ENCODE measurements at places on chromosomes 6 and 20.

GRCh38 chr6:39706819-39707335, 18.3 kb downstream of the KIF6 start:
- ATAC-seq, result no peak

DNA sequence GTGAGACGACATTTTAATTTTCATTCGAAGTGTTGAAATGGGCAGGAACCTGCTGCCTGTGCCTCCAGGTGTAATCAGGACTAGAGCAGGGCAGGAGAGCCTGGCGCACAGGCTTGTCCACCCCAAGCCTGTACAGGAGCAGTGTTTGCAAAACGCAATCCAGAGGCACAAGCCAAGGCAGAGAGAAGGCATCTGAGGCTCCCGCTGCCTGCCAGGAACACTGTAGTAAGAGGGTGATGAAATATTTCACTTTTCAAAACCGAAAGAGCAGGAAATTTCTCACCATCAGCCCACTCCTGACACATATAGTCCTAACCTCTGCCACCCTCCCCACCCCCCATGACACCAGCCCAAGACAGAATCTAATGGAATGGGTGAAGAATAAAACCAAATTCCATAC, 132.5 kb downstream of the RTN4IP1 start:
- ATAC-seq, result no peak

DNA sequence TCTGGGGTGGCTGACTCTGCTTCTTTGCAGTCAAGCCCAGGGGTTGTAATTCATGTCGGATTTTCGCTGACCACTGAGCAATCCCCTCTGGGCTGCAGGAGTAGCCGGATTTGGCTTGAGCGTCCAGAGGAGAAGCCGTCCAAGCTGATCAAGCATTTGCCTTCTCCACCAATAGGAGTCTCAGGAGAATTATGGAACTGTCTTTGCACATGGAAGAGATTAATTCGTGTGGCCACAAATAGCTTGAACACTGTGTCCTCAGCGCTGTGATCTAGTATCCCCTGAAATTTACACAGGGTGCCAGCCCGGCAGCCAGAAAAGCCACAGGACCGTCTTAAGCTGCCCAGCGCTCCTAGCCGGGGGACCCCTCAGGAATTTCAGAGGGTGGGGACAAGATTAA, 37.1 kb downstream of the EYA2 start:
- no peak for ATAC-seq

DNA sequence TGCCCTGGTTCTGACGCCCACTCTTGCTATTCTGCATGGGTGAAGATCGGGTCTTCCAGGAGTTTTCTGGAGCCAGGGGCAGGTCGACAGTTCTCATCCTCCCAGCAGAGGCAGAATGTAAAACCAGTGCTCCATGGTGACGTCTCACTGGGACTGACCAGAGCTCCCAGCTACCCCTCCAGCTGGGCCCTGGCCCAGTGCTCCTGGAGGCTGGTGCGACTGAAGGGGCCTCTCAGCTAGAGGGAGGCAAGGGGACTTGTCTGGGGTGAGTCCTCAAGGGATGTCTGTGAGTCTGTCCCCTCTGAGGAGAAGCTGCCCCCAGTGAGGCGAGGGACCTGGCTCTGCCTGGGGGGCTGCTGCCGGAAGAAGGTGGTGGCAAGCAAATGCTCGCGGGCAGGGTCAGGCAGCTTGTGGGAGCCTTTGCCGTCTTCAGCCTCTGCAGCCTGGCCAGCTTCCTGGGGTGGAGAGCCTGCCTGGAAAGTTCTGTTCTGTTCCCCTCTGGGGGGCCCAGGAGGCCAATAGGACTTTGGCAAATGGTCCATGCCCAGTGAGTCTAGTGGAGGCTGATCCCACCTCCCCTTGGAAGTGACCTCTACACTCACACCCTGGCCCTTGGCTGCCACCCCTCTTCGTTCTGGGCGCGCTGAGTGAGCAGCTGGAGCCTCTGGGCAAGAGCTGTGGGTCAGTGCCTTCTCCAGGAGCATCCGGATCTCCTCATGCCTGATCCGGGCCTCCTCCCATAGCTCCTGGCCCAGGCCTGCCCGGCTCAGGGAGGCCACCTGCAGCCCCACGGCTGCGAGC, 47.5 kb downstream of the KIAA1755 start:
- ATAC-seq, result no peak

GRCh38 chr20:23349338-23350195, 1.0 kb upstream of the NXT1 start:
- ATAC-seq, result peak; percentile 25

DNA sequence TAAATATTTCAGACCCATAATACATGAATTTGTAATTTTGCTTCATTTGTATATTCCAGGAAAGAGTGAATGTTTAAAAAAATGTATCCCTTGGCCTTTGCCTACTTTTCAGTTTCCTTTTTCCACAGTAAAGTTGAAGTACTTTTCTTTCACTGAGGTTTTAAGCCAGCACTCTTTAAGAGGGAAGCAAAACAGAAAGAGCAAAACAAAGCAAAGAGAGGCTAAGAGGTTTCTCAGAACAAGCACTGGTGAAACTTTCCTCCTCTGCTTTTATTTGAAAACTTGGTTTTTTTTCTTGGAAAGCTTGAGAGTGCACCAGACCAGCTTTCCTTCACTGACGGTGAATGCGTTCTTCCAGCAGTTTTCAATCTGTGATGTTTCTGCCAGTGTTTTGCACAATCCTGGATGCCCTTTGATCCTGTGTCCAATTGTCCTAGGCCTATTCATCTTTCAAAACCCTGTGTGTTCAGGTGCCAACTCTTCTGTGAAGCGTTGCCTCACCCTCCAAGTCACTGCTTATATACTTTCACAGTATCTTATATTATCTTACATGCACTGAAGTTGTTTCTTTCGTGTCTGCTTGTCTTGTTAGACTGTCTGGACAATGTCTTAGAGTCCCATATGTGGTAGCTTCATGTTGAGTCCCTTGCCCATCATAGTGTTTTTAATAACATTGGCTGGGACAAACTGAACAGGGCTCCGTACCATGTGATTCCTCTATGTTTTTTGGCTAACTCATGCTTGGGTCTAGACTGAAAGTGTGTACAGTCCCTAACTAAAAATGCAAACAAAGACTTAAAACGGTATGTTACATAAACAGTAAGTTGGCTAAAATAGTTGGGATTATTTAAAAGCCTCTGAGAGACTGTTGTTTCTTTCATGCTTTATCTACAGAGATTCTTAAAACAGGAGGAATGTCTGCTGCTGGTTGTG, 1.9 kb downstream of the RNF217 start:
- ATAC-seq, result no peak

- ATAC-seq, result no peak
These were observed 83.5 kb downstream of the PRDM13 start for GRCh38 chr6:99689916-99690685.

GRCh38 chr6:88380618-88381288, 214.6 kb upstream of the CNR1 start:
- no peak for ATAC-seq
